Glutamatergic neuron (in vitro differentiated cells): ENCODE measurements at places on chromosomes 1 and 21. TPM values are rescaled to one million over a fixed set of nuclear protein-coding genes. Genes with fewer than 3 reads are reported as not detected.
A peak's percentile ranks its signal among the peaks of the same experiment; 100 is the strongest.

Gene TMCC2
- 80.1 TPM for total RNA-seq

DNA sequence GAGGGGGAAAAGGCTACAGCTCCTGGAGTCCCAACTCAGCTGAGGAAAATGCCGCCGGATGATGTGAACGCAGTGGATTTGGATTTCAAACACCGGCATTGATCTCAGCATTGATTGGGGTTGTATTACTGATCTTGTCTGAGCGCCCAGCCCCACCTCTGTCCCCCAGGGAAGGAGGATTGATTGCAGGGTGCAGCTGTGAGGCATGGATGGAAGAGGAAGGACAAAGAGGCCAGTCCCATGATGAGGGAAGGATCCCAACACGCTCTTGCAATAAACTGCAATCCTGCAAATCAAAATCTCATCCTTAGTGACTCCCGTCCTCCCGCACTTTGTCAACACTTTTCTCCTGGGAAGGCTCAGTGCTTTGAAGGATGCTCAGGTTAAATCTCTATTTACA is 242.3 kb upstream of the PROX1 start:
- peak; percentile 48 for DNase-seq

Gene AQP10
- total RNA-seq, result not detected

GRCh38 chr1:234427950-234428646 is 50.9 kb downstream of the TARBP1 start:
- DNase-seq, result no peak

DNA sequence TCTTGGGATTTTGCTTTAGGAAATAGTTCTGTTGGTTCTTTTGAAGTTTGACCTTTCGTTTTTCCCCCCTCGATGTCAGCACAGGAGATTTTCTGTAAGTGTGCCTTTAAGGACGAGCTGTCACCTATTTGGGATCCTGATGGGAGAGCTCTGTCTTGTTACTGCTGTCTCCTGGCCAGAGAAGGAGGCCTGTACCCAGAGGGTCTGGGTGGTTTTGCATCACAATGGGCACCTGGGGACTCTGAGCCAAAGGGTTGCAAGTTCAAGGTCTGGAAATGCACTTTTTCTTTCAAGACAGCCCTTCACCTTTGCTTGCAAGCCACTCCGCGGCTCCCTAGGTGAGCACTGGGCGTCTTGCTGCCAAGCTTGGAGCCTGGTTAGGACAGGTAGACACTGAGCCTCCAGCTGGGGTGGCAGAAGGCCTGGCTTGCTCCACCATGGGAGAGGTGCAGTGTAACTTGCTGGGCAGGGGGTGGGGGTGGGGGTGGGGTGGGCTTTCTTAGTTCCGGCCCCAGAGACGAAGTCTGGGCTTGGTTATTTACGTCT is 2.9 kb downstream of the AJAP1 start:
- DNase-seq, result no peak

Gene PRR9
- total RNA-seq, result not detected

Gene TNNT2
- not detected for total RNA-seq

Gene SLC22A15
- 49.4 TPM for total RNA-seq
